ENCODE measurements at places on chromosomes 5 and 9.

- peak; percentile 31 for DNase-seq
These were observed 1.4 kb downstream of the MLLT3 start for GRCh38 chr9:20620650-20621470.

DNA sequence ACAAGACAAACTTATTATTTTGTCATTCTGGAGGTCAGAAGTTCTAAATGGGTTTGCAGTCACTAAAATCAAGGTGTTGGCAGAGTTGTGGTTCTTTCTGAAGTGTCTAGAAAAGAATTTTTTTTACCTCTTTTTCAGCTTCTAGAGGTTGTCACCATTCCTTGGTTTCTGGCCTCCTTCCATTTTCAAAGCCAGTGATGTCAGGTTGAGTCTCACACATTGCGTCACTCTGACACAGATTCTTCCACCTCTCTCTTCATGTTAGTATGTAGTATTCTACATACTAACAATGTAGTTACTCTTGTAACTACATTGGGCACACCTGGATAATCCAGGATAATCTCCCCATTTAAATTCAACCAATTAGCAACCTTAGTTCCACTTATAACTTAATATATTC, 290.3 kb downstream of the RFX3 start:
- DNase-seq: no peak

GRCh38 chr5:142287096-142287972, 37.5 kb downstream of the SPRY4 start:
- no peak for DNase-seq

GRCh38 chr9:27600256-27600655, 27.0 kb upstream of the C9orf72 start:
- DNase-seq: no peak

- no peak for DNase-seq
These were observed 18.6 kb downstream of the DNAJA1 start for GRCh38 chr9:33043671-33044070.
